ENCODE measurements at places on chromosomes 3 and 15.

- DNase-seq = no peak
These were observed 462.1 kb upstream of the NR2F2 start for GRCh38 chr15:95868450-95868849.

- no peak for DNase-seq
These were observed 109.7 kb downstream of the LRRK1 start for GRCh38 chr15:101028772-101029438.

- DNase-seq = no peak
These were observed 54.2 kb downstream of the CCDC54 start for GRCh38 chr3:107431246-107432012.

DNA sequence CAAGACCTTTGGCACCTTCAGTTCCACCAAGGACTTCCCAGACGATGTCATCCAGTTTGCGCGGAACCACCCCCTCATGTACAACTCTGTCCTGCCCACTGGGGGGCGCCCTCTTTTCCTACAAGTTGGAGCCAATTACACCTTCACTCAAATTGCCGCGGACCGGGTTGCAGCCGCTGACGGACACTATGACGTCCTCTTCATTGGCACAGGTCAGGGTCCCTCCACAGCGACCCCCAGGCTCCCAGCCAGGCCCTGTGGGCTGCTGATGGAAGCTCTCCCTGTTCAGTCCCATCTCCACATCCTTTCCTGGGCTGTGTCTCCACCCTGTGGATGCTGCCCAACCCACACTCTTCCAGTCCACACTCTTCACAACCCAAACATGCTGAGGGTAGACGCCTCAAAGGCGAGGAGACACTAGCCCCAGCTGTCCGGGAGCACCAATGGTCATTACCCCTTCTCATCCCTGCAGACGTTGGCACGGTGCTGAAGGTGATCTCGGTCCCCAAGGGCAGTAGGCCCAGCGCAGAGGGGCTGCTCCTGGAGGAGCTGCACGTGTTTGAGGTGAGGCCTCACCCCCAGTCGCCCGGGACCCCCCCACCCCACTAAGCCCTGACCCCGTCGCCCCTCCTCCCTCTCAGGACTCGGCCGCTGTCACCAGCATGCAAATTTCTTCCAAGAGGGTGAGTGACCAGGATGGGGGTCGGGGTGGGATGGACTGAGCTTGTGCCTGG lies 4.3 kb upstream of the LSMEM2 start:
- peak; percentile 64 for DNase-seq

GRCh38 chr3:121018917-121019321 lies 110.9 kb downstream of the STXBP5L start:
- no peak for DNase-seq

GRCh38 chr3:38528457-38528856 lies 32.3 kb downstream of the EXOG start:
- DNase-seq = no peak

- no peak for DNase-seq
These were observed 1.7 kb downstream of the SEMA5B start for GRCh38 chr3:123025642-123026521.

DNA sequence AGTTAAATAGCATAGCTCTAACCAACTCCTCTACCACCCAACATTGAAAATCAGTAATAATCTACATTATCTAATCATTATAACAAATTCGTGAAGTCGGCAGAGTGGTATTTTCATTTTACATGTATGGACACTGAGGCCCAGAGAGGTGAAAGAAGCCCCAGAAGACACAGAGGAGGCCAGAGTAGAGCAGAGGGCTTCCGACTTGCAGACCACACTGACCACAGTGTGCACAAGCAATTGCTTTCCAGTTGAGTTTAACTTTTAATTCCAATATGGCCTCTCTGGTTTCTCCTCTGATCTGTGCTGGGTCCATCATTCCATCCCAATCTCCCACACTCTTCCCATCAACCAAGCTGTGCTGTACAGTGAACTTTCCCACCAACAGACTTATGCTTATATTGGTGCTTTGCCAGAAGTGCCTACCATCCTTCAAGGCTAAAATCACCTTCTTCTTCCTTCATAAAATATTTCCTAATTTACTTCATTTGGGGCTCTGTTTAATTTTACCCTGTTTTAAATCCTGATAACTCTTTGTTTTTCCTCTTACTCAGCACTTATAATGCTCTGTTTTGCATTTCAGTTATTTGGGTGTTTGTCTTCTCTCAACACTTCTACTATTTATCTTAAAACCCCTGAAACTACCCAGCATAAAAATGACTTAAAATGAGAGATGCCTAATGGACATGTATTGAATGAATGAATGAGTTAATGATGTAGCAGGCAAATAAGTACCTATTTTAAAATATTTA lies 81.8 kb upstream of the TNFSF10 start:
- no peak for DNase-seq

- no peak for DNase-seq
These were observed 43.1 kb upstream of the SLC25A36 start for GRCh38 chr3:140898340-140899180.

GRCh38 chr3:70386846-70387245 lies 74.4 kb upstream of the MDFIC2 start:
- no peak for DNase-seq

GRCh38 chr3:147934451-147935180 lies 525.5 kb downstream of the ZIC1 start:
- no peak for DNase-seq

GRCh38 chr3:50154476-50154839 lies 666 bp upstream of the SEMA3F start:
- DNase-seq = no peak

DNA sequence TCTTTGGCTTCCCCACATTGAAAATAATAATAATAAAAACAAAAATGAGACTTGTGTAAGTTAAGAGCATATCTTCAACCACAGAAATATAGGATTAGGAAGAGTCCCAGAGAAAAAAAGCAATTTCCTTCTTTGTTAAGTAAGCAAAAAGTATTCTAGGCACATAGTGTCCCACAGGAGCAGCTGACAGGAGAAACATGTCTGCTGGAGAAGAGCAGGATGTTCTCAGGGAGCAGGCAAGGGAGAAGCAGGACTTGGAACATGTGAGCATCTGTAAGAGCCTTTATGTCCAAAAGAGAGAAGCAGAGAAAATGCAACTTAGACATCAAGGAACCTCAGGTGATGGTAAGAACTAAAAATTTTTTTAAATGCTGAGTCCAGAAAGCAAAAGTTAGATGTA lies 39.0 kb downstream of the TTC23 start:
- no peak for DNase-seq

Data from T-helper 1 cell (primary cell).